ENCODE measurements at places on chromosomes 12 and 14. TPM values are rescaled to one million over a fixed set of nuclear protein-coding genes. Genes with fewer than 3 reads are reported as not detected.

Gene KRT86
- 0.65 TPM for total RNA-seq

Gene C12orf42
- total RNA-seq = not detected

Gene DNAJC22
- 2.4 TPM for total RNA-seq

- DNase-seq = no peak
Measured at GRCh38 chr14:88748288-88748687, 44.5 kb downstream of the EML5 start.

DNA sequence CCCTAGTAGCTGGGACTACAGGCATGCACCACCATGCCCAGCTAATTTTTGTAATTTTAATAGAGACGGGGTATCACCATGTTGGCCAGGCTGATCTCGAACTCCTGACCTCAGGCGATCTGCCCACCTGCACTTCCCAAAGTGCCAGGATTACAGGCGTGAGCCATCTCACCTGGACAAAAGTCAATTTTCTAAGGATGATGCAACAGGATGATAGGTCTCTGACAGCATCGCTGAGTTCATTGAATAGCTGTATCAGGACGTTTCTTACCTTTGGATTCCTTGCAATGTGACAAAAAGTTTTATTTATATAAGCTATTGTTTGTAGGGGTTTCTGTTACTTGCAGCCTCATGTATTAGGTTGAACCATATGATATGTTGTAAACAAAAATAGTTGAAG, 55.5 kb upstream of the PCED1B start:
- no peak for DNase-seq

GRCh38 chr12:132309596-132310086, 19.7 kb downstream of the GALNT9 start:
- no peak for DNase-seq

- DNase-seq = no peak
Measured at GRCh38 chr12:130615861-130616345, 100.2 kb downstream of the RIMBP2 start.

- peak; percentile 81 for DNase-seq
Measured at GRCh38 chr12:116916714-116917114, 6.0 kb downstream of the FBXW8 start.

GRCh38 chr12:21657326-21658077, at the start of gene LDHB:
Gene LDHB (minus strand): TSS chr12:21657842. CDS start chr12:21654671, 3,171 bp downstream.
- peak; percentile 97 for DNase-seq

DNA sequence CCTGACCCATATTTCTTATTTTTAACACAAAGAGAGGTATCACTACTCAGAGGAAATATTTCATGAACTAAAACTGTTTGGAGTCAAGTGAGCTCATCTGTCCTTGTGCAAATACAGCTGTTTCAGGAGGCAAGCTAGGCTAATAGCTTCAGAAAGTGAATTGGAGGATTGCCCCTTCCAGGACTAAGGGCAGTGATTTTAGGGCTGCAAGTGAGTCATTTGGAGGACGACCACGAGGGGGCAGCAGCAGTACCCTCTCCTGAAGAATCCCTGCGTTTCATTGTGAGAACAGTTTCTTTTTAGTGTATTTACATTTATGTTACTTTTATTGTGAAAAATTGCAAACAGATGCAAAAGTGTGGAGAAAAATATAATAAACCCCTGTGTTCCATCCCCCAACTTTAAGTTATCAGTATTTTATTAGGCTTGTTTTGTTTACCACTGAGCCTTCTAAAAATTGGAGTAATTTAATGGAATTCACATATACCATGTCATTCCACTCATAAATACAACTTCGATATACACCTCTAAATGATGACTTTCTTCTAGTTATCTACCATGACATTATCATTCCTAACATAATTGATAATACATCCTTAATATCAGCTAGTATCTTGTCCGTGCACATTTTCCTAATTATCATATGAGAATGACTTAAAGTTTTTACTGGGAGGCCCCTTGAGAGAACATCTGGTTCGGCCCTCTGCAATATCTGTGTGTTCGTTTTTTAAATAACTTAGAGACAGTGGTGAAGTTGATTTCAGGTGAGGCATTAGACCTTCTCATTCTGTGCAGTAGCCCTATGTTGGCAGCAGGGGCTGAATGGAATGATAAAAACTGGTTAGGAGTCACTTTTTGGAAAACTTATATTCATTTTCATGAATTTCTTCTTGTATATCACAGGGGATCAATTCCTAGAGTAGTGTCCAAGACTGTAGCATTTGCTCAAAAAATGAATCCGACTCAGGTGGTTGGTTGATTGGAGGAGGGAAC, 13.7 kb downstream of the FOXJ2 start:
- peak; percentile 73 for DNase-seq

- no peak for DNase-seq
Measured at GRCh38 chr14:100748403-100748802, 21.7 kb downstream of the DLK1 start.

DNA sequence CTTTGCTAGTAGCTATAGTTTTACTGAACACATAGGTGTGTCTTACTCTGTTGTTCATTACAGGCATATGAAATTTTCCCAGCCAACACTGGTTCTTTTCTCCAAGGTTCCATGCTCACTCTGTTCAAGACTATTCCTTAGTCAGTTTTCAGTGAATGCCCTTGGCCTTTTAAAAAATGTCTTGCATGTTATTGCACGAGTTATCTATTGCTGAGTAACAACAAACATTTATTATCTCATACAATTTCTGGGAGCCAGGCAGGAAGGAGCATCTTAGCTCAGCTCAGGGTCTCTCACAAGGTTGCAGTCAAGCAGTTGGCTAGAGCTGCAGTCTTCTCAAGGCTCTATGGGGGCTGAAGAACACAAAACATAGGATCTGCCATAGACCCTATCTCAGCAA, 223.5 kb downstream of the BTG1 start:
- DNase-seq = no peak

DNA sequence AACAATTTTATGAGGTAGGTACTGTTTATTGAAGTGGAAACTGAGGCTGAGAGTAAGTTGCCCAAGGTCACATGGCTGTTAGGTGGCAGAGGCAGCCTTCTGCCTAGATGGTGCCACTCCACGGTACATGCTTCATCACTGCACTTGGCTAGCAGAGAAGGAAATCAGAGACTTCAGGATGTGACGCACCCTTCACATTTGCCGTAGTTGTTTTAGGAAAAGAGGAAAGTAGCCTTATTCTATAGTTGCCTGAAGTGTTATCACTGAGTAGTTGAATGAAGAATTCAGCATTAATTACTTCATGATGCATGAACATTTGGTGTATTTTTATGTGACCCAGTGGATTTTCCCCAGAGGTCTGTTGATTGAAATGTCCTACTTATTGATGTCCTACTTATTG, 55.7 kb downstream of the ERC1 start:
- DNase-seq = peak; percentile 8

DNA sequence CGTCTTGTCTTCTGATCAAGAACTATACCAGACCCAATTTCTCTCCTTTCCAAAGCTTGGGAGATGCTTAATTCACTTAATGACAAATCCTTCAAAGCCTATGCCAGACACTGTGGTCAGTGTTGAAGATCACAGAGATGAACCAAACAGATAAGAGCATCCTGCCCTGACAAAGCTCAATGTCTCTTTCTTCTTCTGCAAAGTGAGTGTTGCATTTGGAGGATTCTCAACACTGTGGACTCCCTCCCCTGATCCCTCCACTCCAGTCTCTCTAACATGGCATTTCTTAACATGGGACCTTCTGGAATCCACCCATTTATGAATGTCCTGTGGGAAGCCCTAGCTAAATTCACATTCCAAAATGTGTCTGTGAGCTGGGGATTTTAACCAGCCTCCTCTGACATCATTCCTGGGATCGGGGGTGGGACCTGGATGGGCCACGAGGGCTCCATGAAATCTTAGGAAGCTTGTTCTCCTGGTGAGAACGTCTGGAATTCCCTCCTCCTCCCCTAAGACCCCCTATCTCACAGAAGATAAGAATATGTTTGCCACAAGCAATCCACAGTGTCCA, 20.3 kb downstream of the SYNE3 start:
- DNase-seq = no peak

GRCh38 chr14:92012121-92012748, 27.6 kb downstream of the TRIP11 start:
- DNase-seq = no peak

GRCh38 chr12:132514838-132515237, 24.9 kb downstream of the FBRSL1 start:
- DNase-seq = no peak

GRCh38 chr12:71392521-71393145, 47.0 kb upstream of the LGR5 start:
- DNase-seq = peak; percentile 52

Measured in Daoy (cell line).